ENCODE measurements at places on chromosomes 3 and 15.

DNA sequence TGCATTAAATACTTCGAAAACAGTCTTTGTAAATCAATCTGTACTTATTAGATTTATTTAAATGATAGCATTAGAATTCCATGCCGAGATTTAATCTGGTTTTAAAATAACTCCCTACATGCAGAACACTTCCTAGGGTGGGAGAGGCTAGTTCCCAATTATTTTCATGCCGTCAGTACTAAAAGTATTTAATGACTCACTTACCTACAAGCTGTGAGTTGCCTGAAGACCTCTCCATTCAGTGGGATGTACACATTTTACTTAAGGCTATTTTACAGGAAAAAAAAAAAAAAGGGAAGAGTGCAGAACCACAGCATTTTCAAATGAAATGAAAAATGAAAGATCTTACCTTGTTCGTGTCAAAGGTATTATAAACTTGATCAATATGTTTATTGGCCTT lies 469 bp downstream of the GUCA1C start:
- DNase-seq = no peak

- DNase-seq = no peak
Observed at GRCh38 chr3:171649267-171649666, 161.0 kb downstream of the PLD1 start.

GRCh38 chr3:50873376-50874157 lies 198.8 kb downstream of the DOCK3 start:
- no peak for DNase-seq

DNA sequence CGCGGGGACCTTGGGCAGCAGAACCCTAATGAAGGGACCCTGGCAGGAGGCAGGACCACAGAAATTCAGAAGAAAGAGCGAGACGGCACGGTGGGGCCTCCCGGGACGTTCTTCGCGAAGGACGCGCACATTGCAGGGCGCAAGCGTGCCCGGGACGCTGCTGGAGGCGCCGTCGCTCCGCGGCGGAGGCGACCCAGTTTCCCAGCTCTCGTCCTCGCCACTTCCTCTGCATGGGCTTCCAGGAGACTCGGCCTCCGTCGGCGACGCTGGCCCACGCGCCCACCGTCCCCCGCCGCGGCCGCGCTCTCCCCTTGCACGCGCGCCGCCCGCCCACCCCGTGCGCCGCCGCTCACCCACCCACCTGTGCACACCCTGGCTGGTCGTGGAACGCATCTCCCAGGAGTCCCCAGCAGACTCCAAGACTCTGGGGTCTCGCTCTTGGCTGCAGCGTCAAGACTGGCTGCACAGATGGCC lies 31.8 kb upstream of the SMAD3 start:
- no peak for DNase-seq

GRCh38 chr15:22226034-22226790 lies 145.9 kb downstream of the OR4M2 start:
- no peak for DNase-seq
